Stimulated activated CD4-positive, alpha-beta T cell treated with anti-CD3 and anti-CD28 coated beads, Interleukin-15, amount 100 ng/mL, for 24 hours (primary cell): ENCODE measurements at places on chromosomes 11 and 22.

DNA sequence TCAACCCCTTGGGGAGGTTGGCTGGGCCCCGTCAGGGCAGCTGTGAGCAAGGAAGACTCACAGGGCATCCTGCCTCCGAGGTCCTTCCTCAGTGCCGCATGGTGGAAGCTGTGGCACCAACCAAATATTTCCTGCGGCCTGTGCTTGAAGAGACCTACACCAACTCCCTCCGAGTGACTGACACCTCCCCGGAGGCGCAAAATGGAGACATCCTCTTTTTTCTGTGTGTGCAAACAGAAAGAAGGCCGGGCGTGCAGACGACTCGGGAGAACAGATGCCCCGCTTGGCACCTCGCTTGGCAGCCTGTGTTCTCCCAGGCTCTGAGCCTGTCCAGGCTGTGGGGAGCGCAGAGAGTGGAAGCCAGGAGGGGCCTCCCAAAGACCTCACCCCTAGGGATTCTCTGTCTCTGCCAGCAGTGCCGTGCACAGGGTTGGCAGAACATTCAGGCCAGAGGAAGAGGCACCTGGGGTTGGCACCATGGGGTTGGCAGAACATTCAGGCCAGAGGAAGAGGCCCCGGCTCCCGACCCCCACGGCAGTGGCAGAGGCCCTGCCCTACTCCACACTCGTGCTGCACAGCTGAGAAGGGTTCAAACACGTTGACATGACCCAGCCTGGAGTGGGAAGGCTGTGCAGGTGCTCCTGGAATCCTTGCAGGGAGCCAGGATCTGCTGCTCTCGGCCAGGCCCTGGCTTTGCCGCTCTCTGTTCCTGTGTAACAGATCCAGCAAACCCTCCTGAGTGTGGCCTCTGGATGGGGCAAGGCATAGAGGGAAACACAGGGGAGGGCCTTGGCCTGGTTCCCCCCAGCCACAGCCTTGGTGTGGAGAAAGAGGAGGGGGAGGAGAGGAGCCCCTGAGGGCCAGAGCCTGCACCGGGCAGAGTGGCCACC lies 805.5 kb downstream of the BRD1 start:
- DNase-seq, result no peak

DNA sequence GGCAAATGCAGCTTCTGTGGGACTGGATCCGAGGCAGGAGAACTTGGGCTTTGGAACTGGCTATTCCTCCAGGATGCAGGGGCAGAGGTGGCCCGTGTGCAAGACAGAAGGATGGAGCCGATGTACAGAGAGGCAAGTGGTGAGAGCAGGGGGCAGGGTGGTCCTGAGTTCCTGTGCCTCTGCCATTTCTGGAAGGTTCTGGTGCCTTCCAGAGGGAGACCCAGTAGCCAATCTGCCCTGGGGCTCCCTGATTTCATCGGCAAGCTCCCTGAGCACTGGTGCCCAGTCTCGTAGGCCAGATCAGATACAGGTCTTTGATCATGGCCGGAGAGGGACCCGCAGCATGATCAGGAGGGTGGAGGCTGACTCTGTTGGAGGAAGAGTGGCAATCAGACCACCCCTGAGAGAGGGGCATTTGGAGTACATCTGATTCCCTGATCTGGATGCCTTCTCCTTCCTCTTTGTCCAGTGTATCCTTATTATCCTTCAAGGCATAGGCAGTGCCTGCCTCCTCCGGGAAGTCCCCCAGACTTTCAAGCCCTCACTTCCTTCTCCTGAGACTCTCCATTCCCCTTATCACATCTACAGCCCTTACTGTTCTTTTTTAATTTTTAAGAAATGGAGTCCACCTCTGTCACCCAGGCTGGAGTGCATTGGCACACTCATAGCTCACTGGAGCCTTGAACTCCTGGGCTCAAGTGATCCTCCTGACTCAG lies 9.7 kb downstream of the MRGPRD start:
- no peak for DNase-seq

GRCh38 chr11:77141475-77141874 lies 13.4 kb downstream of the MYO7A start:
- DNase-seq, result no peak

DNA sequence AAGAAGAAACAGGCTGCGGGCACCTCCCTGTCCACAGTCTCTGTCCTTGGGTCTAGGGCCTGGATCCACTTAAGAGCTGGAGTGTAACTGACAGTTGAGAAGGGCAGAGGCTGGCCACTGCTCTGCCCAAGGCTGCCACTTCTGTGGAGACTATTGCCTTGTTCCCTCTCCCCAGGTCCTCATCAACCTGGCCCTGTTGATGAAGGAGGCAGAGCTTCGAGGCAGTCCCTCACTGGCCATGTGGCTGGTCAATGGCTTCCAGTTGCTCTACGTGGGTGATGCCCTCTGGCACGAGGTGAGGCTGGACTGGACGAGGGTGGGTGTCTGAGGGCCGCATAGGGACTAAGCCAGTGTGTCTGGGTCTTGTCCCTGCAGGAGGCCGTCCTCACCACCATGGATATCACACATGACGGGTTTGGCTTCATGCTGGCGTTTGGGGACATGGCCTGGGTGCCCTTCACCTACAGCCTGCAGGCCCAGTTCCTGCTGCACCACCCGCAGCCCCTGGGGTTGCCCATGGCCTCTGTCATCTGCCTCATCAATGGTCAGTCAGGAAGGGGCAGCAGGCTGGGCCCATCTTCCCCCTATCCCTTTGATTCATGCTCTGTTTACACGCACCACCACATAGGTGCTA lies 2.8 kb downstream of the ZNHIT2 start:
- DNase-seq, result no peak

- no peak for DNase-seq
Observed at GRCh38 chr11:43853781-43854180, 26.9 kb upstream of the ALKBH3 start.

DNA sequence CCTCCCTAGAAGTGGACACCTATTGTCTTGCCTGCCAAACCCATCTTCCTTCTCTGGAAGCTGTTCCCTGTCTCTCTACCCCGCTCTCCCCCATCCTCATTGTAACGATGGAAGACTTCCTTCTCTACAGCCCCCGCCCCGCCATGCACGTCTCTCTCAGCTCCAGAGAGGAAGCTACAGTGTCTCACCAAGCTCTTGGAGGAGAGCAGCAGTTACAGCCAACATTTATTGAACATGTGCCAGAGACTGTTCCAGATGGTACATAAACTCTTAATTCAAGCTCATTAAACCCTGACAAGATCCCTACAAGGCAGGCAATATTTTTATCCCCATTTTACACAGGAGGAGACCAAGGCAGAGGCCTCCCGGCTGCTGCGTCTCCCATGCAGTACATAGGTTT lies 15.1 kb downstream of the MCHR1 start:
- DNase-seq, result no peak

DNA sequence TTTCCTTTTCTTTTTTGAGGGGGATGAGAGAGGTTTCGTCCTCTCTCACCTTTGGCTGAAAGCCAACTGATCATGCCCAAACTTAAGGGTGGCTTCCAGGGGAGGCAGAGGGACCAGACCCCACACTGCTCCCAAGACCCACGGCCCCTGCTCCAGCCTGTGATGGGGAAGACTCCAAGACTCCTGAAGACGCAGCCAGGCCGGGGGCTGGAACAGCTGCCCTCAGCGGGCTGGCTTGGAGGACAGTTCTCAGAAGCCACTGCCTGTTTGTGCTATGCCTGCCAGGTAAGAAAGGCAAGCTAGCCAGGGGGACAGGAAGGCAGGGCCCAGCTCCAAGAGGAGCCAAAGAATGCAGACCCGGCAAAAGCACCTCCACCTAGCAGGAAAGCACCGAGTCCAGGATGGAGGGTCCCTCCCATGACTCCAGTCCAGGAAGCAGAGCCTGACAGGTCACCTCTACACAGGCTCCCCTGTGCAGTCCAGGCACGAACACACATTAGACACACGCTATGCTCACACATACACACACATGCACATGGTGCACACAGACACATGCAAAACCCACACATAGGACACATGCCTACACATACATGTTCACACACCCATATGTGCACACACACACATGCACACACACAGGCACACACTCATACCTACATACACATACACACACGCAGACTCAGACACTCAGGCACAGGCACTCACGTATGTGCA lies 31.3 kb downstream of the GNB1L start:
- DNase-seq, result no peak

- DNase-seq, result no peak
Observed at GRCh38 chr11:3220521-3221407, 2.2 kb upstream of the MRGPRG start.
